Foreskin keratinocyte (primary cell): ENCODE measurements at places on chromosomes 16 and 17. TPM values are rescaled to one million over a fixed set of nuclear protein-coding genes. Genes with fewer than 3 reads are reported as not detected.

The KRT33A gene
- not detected in 2 replicates for polyA plus RNA-seq

The WSCD1 gene
- polyA plus RNA-seq, result not detected in 2 replicates

The SCARF1 gene
- 0.02 and 0.03 TPM in 2 replicates for polyA plus RNA-seq

The RSPRY1 gene
- 10.6 and 12.2 TPM in 2 replicates for polyA plus RNA-seq

The APOBR gene
- not detected in 2 replicates for polyA plus RNA-seq

The CCDC200 gene
- polyA plus RNA-seq, result not detected in 2 replicates

The ADGRG1 gene
- polyA plus RNA-seq, result 35.5 and 50.5 TPM in 2 replicates

The SPNS1 gene
- 35.9 and 39.9 TPM in 2 replicates for polyA plus RNA-seq

The HAP1 gene
- polyA plus RNA-seq, result 0.45 and 0.77 TPM in 2 replicates

The GOT2 gene
- 138 and 167 TPM in 2 replicates for polyA plus RNA-seq

The SLC38A10 gene
- polyA plus RNA-seq, result 35.3 and 38.3 TPM in 2 replicates

The SPATA33 gene
- polyA plus RNA-seq, result 15.0 and 16.0 TPM in 2 replicates

The HP gene
- polyA plus RNA-seq, result not detected in 2 replicates

The RUNDC3A gene
- 0.26 and 0.52 TPM in 2 replicates for polyA plus RNA-seq

The STH gene
- not detected in 2 replicates for polyA plus RNA-seq

The PRSS36 gene
- 0.34 and 0.69 TPM in 2 replicates for polyA plus RNA-seq

The KRT24 gene
- polyA plus RNA-seq, result 0.04 TPM in 1 of 2 replicates, not detected in the other

The ACSM5 gene
- not detected in 2 replicates for polyA plus RNA-seq

The ASGR2 gene
- polyA plus RNA-seq, result not detected in 2 replicates

The C17orf100 gene
- polyA plus RNA-seq, result 1.1 and 1.4 TPM in 2 replicates
